ACHN (cell line): ENCODE measurements at places on chromosomes 12 and 14.
A peak's percentile ranks its signal among the peaks of the same experiment; 100 is the strongest.

DNA sequence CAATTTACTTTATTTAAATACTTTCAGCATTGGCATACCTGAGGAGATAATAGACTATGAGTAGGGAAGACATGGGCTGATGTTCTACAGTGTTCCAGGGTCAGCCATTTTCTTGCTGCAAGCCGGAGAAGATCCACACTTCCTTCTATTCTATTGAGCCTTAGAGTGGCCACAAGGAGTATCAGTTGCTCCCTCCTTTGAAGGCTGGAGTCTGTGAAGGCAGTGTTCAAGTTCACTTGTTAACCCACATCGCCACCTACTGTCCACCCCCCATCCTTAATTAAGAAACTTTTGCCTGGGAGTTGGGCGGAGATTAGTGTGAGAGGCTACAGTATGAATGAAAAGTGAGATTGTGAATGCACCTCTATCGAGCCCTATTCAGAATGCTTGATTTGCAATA, 666.6 kb downstream of the NRXN3 start:
- peak; percentile 79 for DNase-seq

DNA sequence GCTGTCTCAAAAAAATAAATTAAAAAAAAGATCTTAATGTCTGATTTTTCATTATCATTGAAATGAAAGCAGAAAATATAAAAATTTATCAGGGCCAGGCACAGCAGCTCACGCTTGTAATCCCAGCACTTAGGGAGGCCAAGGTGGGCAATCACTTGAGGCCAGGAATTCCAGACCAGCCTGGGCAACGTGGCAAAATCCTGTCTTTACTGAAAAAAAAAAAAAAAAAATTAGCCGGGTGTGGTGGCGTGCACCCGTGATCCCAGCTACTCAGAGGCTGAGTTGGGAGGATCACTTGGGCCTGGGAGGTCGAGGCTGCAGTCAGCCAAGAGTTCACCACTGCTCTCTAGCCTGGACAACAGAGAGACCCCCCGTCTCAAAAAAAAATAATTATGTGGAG, 37.6 kb upstream of the CLIP1 start:
- no peak for DNase-seq

GRCh38 chr12:101327051-101327450, 47.1 kb downstream of the UTP20 start:
- no peak for DNase-seq

- DNase-seq, result no peak
Measured at GRCh38 chr14:85223667-85224066, 306.3 kb upstream of the FLRT2 start.

- no peak for DNase-seq
Measured at GRCh38 chr12:132439333-132439904, 50.5 kb upstream of the FBRSL1 start.

GRCh38 chr14:70192915-70193314, 4.2 kb upstream of the SLC8A3 start:
- DNase-seq, result no peak

GRCh38 chr12:64494998-64495729, 43.2 kb downstream of the TBK1 start:
- no peak for DNase-seq

GRCh38 chr12:49794021-49794420, 34.2 kb downstream of the NCKAP5L start:
- DNase-seq, result no peak

- no peak for DNase-seq
Measured at GRCh38 chr14:72097173-72097783, 165.0 kb downstream of the RGS6 start.

GRCh38 chr14:38078393-38078792, 129.3 kb upstream of the SSTR1 start:
- DNase-seq, result no peak

DNA sequence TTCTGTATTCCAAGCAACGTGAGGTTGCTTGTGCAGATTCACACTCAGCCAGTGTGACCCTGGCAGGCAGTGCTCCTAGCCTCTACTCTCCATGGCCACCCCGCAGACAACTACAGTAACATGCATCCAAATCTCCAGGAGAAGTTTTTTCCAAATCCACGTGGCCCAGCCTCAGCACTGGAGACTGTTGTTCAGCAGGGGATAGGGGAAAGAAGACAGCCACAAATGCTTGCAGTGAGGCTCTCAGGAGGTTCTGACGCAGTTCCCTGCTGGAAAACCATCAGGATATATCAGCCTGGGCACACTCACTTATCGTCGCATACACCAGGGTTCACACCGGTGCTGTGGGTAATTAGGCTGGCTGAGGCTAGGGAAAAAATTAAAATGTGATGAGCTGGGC, 16.2 kb downstream of the IQSEC3 start:
- no peak for DNase-seq

GRCh38 chr14:90692061-90692460, 124.2 kb downstream of the TTC7B start:
- DNase-seq, result no peak

DNA sequence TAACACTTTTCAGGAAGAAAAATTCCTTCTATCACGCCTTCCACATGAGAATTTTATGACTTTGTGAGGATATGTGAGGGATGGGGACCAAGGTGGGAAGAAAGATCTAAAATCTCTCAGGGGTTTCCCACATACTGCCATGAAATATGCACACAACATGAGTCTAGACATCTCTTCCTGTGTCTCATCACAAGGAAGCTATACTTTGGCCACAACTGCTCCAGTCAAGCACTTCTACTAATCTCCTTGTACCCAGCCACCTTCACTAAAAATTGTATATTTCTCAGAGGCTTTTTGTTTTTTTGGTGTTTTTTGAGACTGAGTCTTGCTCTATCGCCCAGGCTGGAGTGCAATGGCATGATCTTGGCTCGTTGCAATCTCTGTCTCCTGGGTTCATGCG, 3.2 kb downstream of the OSBPL8 start:
- no peak for DNase-seq

DNA sequence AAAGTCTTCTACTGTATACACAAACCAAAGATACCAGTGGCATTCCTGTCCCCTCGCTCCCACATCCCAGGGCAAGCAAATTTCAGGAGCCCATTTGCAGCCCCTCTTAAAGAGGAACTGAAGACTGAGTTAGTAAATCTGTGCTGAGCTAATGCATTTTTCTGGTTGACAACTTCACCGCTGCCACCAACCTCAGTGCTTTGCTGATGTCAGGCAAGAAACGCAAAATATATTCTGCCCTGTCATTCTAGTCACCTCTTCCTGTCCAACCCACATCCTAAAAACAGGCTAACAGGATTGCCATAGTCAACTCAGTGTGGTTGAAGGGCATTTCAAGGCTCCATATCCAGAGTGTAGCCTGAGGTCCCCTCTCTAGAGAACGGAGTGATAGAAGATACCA, 59.4 kb upstream of the FICD start:
- no peak for DNase-seq

DNA sequence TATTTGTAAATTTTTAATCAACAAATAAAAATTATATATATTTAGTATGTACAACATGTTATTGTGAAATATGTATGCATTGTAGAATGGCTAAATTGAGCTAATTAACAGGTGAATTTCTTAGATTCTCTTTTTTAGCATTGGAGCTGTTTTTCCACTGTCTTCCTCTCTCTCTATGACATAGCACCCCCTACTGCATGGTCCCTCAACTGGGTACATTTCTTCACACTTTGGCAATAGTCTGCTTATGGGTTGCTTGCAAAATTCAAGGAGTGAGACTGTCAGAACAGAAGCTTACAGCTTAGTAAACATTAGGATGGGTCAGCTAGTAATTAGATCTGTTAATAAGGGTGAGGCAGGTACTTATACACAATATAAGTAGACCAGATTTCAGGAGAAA, 658.5 kb upstream of the MGAT4C start:
- peak; percentile 64 for DNase-seq

DNA sequence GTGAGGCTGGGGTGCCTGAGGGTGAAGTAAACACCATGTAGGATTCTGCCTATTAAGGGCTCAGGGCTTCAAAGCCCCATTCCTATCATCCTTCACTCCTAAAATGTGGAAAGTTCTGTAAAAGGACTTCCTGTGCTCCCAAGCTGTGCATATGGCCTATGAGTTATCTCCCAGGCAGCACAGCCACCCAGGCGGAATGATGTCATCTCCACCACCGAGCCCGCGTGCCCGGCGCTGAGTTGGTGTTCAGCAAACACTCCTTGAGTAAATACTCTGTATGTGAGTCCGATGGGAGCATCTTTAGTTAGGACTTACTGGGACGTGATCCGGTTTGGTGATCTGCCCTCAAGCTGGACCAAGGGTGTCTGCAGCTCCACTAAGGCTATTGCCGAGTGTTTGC, 437.3 kb downstream of the MED13L start:
- DNase-seq, result no peak

- no peak for DNase-seq
Measured at GRCh38 chr12:64810831-64811230, 13.6 kb upstream of the TBC1D30 start.

DNA sequence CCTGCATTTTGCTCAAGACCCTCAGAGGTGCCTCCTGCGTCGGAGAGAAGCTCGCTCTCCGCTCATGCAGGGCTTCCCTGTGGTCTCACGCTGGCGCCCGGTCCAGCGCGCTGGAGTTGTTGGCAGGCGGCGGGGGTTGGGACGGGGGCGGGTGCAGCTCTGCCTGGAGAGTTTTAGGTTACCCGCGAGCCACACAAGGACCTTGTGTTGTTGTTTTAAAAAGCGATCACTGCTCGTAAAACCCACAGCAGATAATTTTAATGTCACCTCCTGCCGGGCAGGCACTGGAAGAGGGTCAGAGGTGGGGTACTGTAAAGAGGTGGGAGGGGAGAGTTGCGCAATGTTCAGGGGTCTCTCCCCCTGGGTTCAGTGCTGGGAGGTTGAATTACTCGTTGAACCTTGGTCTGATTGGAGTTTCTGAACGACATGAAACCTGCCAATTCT, 850 bp downstream of the SMOC1 start:
- DNase-seq, result no peak

GRCh38 chr14:73237219-73237785, at the start of gene PAPLN:
TSS of gene PAPLN (plus strand) at chr14:73237506. CDS start at chr14:73239779, 2,273 bp downstream.
- DNase-seq, result peak; percentile 29

GRCh38 chr14:90836692-90837063, 20.4 kb upstream of the TTC7B start:
- DNase-seq, result no peak

DNA sequence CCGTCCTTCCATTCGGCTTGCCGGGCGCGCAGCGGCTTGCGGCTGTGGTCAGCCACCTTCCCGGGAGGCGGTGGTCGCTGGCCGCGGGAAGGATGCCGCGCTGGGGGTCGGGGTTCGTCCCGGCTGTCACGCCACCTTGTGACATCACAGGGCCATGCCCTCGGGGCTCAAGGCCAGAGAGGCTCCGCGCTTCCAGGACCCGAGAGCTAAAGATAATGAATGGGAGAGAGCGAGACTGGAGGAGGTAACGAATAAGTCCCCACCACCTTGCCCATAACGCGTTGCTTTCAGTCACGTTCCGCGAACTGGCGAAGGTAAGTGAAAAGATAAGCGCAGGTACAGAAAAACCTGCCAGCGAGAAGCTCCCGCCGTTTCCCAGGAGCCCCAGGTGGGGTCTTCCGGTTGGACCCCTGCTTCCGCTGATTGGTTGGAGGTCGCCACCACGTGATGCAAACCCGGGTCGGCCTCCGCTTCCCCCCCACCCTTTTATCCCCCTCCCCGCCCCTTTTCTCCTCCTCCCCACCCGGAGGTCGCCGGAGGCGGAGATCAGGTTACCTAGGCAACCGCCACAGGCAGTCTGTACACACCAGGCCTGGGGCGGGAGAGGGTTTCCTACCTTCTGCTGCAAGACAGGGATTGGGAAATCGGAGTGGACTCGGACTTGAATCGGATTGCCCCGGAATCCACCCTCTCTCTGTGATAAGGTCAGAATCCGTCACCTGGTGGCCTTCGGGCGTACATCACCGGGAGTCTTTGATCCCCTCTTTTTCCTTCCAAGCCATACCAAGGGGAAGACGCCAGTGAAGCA, at the start of gene LRRC9:
Gene LRRC9 (plus strand): TSS at position 575 of the 808 bp plus-strand sequence.
- no peak for DNase-seq

DNA sequence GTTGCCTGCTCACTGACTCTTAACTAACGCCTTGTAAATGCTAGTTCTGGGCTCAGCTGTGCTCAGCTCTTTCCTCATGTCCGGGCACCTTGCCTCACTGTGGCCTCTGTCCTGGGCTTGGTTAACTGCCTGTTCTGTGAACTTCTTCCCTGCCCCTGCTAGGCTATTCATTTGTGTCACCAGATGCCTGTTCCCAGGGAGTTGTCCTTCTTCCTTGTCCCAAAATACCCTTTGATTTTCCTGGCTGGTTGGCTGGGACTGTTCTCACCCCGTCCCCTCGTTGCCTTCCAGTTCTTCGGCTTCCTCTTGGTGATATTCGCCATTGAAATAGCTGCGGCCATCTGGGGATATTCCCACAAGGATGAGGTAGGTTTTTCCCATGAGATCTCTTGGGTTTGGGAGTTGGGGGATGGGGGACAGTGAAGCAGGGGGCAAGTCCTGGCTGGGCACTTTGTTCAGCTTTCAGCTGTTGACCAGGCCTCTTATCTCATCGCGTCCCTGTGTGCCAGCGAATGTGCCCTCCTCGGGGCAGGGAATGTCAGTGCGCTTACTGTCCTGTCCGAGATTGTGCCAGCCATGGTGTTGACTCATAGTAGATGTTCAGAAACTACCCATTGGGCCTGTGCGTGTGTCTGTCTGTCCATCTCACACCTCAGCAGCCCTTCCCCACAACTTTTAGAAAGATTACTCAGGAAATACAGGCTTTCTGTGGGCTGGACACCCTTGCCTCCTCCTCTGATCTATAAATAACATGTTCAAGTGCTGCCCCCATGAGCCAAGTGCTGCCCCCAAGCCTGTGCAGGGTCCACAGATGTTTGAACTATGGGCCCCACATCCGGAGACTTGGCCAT, 33.1 kb downstream of the CD9 start:
- peak; percentile 24 for DNase-seq

- DNase-seq, result no peak
Measured at GRCh38 chr14:62053188-62053587, 291.0 kb downstream of the SNAPC1 start.

DNA sequence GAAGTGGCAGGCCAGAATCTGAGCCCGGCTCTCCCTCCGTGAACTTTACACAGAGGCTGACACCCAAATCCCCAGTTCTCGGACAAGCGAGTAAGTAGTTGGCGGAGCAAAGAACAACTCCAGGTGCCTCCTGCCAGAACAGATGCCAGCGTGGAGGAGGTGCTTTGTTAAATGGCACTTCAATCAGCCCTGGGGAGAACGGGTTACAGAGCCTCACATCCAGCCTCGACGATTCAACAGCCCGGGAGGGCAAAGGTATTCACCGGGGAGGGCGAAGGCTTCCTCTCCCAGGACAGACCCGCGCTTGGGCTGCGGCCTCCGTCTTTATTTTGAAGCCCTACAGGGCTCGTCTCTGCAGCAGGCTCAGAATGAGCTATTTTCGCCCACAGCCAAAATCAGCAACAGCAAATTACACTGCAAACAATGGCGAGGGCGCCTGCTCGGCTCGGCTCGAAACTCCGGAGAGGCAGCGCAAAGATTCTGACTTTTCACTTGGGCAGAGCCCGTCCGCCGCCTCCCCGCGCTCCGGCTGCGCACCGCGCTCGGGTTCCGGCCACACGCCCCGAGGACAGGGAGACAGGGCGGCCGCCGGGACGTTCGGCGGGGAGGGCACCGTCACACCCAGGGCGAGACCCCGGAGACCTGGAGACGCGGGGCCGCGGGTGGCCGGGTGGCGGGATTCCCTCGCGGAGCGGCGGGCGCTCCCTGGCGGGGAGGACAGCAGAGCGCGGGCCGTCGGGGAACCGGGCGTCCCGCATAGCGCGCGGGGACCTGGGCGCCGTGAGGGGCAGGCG, 811 bp downstream of the TMCC3 start:
- DNase-seq, result peak; percentile 50
